ENCODE measurements at places on chromosomes 16 and 17.

DNA sequence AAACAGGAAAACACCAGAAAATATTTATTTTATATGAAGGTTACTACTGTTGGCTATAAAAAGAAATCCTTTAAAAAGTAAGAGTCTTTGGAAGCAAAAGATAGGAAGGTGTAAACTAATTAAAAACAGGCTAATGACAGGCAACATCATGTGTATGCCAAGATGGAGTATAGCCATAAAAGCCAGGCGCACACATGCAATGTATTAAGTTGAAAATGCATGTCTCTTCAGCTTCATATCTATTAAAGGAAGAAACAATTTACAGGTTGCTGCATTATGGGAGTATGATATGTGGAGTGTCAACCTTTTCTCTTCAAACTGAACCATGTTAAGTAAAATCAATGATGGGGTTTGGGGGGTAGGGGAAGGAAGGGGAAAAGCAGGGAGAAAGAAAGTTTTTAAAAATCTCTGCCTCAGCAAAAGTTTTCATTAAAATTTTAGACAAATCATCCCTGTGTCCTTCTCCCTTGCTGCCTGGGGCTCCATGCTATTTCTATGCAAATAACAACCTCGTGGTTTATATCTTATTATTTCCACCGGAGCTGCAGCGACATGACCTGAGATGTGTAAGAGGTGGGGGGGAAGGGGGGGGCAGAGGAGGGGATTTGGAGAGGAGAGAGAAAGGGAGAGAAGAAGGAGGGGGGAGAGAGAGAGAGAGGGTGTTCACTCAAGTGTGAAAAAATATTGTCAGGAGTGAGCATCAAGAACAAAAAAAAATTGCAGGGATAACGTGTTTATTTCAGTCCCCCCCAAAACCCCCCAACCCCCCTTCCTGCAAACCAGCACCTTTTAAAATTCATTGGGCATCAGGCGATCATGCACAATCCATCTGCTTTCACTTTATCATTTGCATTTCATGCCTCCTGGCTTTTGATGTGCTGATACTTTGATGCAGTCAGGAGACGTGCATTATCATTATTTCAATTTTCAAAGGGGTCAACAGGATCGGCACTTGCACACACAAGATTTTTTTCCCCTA is 197.6 kb downstream of the AATF start:
- no peak for DNase-seq

DNA sequence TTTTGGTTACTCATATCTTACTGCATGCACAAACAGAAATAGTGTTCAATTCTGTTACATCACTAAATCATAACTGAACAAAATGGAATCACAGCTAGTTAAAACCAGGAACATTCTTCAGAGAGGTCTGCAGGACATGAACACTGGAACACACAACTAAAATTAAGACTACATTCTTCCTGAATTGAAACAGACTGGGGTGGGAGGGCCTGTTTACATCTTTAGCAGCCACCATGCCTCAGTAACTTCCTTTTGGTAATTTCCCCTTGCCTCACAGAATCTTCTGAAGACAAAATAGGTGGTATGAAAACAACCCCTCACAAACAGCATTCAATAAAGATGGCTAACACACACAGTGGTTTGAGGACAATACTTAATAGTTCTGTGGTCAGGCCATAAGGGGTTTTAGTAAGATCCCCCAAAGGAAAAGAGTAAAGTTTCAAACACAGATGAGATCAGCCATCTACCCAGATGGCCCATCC is 6.5 kb downstream of the MARF1 start:
- DNase-seq: no peak

- peak; percentile 87 for DNase-seq
These were observed 29.7 kb downstream of the DCAKD start for GRCh38 chr17:45021607-45022287.

GRCh38 chr17:80352216-80352895 is 62.6 kb upstream of the ENDOV start:
- DNase-seq: no peak

GRCh38 chr16:87131996-87132345 is 185.2 kb downstream of the C16orf95 start:
- DNase-seq: no peak

- DNase-seq: no peak
These were observed 396.1 kb downstream of the MAF start for GRCh38 chr16:79204486-79204885.

DNA sequence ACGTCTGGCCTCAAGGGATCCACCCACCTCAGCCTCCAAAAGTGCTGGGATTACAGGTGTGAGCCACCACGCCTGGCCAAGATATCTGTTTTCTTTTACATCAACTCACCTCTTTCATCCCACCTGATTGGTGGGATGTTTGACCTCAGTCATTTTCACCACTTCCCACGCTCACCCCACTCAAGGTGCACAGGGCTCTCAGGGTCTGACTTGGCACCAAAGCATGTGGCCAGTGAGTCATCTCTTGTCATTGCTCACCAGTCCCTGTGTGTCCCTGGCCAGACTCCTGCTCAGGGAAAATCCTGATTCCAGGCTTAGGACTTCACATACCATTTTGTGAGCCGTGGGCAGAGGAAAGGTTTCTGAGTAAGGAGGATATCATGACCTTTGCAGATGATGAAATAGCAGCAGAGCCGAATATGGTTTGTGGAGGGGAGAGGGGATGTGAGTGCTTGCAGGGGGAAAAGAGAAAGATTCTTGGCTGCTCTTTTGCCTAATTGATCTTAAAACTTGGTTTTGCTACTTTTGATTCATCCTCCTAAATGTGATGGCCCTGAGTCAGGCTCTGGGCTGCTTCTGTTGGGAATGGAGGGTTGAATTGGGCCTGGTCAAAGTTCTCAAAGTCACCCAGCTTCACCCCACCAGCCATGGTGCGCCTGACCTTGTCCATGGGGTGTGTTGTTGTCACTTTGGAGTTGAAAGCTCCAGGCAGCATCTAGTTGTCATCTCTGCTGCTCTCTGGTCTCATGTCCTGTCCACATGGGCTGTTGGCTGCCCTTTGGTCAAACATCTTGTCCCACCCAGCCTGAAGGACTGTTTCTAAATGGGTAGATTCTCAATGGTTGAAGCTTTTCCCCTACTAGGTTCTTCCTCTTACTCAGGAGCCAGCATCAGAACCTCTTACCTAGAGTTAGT is 6.0 kb upstream of the KCNH6 start:
- no peak for DNase-seq

DNA sequence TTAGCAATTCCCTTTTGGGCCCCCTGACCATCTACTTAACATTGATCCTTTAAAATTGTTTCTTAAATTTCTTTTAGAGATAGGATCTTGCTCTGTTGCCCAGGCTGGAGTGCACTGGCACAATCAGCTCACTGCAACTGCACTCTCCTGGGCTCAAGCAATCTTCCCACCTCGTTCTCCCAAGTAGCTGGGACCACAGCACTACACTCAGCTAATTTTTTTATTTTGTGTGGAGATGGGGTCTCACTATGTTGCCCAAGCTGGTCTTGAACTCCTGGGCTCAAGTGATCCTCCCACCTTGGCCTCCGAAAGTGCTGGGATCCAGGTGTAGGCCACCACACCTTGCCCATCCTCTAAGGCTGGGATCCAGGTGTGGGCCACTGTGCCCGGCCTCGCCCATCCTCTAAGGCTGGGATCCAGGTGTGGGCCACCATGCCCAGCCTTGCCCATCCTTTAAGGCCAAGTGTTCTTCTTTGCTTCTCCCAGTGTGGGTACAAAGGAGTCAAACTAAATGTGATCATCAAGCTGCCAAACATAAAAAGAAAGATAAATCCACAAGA is 13.2 kb downstream of the C16orf95 start:
- no peak for DNase-seq

GRCh38 chr16:16021988-16022682 is 72.7 kb downstream of the ABCC1 start:
- peak; percentile 97 for DNase-seq

DNA sequence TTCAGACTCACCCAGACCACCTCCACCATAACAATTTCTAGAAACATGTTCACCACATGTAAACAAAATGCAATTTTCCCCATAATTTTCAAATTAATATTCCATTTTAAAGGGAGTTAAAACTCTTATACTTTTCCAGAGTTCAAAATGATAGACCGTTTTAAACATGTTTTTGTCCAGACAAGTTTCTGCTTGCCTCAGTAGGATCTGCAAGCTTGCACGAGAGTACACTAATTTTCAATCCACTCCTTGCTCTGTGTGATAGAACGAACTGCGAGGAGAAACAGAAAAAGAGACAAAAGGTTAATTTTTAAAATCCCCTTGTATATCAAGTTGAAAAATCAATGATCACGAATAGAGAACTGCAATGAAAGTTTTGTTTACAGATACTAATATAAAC is 7.1 kb downstream of the FAHD1 start:
- DNase-seq: no peak

DNA sequence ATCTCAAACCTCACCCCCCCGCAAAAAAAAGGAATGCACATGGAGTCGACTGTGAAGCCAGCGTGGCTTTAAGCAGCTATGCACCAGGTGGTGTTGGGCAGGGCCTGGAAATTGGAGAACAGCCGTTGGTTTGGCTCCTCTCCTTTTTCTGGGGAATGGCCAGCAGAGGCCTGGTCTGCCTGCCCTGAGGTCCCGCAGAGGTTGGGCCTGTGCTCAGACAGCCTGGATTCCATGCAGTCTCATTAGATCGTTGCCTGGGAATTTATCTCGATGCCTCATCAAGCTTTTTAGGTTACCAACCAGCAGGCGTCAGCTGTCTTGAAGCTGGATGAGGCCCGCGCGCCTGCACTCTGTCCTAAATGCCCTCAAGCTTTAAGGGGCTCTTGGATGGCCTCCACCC is 9.8 kb downstream of the SLC12A3 start:
- DNase-seq: peak; percentile 84

DNA sequence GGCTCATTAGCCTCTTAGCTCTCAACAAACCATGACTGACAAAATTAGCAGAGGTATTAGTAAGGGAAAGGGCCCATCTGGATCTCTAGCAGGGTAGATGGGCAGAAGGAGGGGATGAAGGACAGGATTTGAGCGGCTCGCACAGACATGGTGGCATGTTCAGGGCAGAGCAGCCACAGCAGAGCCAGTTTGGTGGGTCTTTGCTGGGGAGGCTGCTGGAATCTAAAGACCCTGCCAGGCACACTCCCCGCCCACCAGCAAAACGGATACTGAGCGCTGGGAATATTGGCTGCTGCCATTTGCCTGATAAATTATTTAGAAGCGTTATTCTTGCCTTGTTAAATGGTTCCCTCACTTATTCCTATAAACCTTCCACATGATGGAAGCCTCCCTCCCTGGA is 20.7 kb upstream of the NAT9 start:
- no peak for DNase-seq

DNA sequence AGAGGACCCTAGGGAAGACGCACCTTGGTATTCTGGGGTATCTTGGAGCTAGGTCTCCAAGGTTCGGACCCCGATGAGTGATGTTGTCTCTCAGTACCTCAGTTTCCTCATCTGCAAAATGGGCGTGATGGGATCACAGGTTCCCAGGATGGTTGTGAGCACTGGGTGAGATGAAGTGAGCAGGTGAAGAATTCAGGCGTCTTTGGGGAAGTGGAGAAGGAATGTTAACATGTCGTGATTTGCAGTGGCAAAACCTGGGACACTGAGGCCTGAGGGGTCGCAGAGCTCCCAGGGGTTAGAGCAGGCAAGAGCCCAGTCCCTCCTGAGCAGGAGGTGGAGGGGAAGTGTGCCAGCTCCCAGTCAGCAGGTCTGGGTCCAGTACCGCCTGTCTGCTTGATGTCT is 215.1 kb upstream of the GSE1 start:
- DNase-seq: no peak

DNA sequence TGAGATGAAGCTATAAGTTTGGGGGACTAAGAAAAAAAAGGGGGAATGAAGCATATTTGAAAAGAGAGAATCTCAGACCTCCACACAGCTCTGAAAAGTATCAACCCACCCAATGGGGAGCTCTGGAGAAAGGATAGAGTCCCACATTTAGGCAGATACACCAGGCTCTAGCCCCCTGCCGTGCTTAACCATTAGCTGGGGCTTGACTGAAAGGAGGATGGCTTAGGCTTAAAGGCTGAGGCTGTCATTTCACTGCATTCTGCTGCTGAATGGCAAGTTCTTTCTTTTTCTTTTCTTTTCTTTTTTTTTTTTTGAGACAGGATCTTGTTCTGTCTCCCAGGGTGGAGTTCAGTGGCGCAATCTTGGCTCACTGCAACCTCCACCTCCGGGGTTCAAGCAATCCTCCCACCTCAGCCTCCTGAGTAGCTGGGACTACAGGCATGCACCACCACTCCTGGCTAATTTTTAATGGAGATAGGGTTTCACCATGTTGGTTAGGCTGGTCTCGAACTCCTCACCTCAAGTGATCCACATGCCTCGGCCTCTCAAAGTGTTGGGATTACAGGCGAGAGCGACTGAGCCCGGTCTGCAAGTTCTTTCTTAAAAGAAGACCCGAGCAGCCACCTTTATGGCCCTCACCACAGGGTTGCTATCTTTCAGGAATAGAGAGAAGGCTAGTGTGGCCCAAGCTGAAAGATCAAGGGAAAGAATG is 9.0 kb upstream of the MMP2 start:
- no peak for DNase-seq

DNA sequence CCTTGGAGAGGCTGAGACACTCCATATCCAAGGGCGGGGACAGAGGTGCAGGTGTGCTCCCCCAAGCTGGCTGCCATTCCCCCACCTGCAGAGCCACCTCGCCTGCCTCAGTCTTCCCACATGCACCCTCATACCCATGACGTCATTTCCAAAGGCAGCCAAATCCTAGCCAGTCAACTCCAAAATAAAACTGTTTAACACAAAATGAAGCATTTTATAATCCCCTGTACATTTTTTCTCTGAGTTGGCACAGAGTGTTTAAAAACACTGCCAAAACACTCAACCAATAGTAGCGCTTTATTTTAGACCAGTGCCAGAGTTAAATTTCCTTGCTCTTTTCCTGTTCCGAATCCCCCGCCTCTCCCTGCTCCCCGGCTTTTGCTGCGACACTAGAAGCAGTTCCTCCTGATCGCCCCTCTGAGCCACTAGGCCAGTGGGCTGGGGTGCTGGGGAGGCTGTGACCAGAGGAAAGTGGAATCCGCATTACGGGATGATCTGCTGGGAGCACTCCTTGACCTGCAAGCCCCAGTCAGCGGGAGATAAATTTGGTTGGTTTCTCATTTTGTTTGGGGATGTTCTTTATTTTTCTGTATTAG is 139.5 kb downstream of the ZNF423 start:
- no peak for DNase-seq

GRCh38 chr16:4371357-4372000 is at the start of gene VASN:
TSS of gene VASN (plus strand) at chr16:4371848. CDS start at chr16:4380878, 9,030 bp downstream.
- peak; percentile 88 for DNase-seq

All from BE2C (cell line).